ENCODE measurements at places on chromosomes 16 and 17.

DNA sequence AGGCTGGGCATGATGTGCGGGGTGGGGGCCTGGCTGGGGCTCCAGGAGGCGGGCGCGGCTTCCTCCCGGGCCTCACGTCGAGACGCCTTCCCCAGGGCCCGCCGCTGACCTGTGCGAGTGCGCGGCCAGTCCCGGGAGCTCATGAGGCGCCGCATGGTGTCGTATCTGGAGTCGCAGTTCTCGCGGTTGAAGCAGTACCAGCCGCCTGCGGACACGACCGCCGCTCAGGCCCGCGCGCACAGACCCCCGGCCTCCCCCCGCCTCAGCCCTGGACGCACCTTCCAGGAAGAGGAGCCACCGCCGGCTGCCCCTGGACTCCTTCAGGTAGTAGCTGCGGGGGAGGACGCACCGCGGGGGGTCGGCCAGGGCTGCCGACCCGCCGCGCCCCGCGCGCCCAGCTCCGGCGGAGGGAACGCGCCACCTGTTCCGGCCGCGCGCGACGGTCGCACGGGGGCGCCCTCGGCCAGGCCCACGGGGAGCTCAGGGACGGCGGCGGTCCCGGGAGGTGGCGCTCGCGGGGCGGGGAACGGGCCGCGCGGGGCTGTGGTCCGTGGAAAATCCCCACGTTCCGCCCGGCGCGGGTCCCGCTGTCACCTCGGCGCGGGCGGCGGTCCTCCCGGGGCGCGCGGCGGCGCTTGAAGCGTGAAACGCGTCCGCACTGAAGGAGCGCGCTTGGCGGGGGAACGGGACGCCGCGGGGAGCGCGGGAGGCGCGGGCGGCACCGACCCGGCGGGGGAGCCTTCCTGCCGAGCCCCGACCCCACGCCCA lies 1.4 kb downstream of the NOTUM start:
- DNase-seq, result no peak

- no peak for DNase-seq
Observed at GRCh38 chr17:77826132-77826873, 132.2 kb upstream of the TNRC6C start.

DNA sequence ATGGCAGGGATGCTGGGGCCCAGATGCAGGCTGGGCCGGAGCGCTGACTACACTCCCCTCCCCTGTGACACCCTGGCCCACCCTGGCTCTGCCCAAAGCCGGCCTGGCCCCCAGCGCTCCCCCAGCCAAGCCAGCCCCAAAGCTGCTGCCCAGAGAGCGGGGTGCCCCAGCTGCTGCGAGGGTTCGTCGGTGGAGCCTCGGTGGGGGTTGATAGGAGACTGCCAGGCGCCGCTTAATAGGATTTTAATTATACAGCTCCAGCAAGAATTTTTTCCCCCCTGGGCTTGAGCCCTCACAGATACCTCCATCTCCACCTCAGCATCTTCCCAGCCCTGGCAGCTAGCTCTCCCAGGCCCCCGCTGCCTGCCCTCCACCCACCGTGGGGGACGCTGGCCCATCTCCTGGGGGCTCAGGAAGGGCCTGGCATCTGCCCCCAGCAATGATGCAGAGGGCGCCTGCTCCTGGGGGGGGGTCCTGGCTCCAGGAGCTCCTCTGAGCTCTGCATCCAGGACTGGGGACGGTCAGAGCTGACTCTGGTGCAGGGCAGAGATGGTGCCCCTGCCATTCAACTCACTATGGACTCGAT lies 36.8 kb upstream of the DLX4 start:
- DNase-seq, result no peak

- DNase-seq, result no peak
Observed at GRCh38 chr17:58577696-58578095, 63.3 kb upstream of the MTMR4 start.

DNA sequence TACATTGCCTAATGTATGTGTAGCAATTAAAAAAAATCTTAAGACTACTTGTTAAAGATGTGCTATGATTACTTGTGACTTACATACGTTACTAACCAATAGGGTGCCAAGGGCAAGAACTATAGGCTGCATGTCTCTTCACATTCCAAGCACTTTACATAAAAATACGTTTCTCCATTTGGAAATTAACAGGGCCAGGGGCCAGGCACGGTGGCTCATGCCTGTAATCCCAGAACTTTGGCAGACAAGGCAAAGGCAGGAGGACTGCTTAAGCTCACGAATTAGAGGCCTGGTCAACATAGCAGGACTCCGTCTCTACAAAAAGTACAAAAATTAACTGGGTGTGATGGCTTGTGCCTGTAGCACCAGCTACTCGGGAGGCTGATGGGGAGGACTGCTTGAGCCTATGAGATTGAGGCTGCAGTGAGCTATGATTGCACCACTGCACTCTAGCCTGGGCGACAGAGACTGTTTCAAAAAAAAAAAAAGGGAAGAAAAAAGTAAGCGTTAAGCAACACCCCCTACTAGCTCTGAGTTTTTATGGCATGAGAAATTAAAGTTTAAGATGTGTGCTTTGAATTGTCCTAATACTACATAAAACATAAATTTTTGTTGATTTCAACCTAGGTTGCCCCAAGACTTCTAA lies 12.3 kb downstream of the PSMD12 start:
- no peak for DNase-seq

DNA sequence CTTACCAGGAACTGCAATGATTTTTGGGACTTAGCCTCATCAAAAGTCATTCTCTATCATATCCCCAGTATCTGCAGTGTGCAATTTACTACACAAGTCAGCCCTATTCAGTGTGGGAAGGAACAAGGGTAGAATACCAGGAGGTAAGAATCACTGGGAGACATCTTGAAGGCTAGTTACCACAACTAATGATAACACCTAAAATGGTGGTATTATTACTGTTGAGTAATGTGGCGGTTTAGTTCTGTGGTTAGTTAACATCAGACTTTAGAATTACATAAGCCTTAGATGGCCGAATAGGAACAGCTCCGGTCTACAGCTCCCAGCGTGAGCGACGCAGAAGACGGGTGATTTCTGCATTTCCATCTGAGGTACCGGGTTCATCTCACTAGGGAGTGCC lies 567.9 kb upstream of the CDH11 start:
- DNase-seq, result no peak

DNA sequence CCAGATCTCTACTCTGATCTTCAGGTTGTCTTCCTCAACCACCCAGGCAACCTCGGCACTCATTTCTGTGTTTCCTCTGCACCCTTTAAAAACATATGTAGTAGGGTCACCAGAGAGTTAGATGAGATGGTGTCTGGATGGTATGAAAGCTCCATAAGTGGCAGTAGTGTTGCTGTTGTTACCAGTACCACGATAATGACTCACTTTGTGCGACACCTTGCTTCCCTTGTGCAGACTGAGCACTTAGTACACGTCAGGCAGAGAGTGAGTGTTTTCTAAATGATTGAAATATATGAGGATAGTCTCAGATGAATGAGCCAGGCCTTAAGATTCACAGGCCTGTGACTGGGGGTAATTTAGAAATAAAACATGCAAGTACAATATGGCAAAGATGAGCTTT lies 188.7 kb downstream of the MAF start:
- DNase-seq, result no peak

DNA sequence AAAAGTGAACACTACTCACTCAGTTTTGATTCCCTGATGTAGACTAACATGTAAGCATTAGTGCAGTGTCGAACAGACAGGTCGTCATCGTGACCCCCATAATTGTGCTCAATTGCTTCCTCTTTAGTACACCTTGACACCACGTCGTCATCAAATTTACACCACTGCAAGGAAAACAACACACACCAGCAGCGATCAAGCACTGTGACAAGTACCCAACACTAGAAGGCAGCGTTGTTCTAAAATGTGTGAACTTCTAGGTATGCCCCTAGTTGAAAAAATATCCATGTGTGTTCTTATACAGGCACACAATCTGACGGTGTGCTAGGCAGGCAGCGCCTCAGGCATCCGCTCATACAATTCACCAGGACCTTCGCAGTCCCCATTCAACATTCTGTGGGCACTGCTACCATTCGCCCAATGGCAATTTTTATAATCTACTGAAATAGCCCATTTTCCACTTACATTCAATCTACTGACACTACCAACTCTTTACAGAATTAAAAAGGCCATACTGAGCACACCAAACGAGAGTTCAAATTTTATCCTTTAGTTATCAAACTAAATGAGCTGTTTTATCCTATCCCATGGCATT lies 23.1 kb downstream of the LITAFD start:
- DNase-seq, result no peak

DNA sequence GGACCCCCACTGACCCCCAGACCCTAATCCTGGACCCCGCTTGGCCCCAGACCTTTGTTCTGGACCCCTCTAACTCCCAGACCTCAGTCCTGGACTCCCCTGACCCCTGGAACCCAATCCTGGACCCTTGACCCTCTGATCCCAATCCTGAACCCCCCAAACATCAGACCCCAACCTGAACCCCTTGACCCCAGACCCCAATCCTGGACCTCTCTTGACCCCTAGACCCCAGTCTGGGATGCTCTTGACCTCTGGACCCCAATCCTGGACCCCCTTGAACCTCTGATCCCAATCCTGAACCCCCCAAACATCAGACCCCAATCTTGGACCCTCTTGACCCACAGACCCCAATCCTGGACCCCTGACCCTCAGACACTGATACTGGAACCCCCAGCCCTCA lies 13.5 kb upstream of the P2RX1 start:
- DNase-seq, result no peak

GRCh38 chr16:1859650-1860049 lies 12.3 kb downstream of the MEIOB start:
- DNase-seq, result no peak

GRCh38 chr17:53217311-53217710 lies 605.4 kb upstream of the KIF2B start:
- DNase-seq, result no peak

- DNase-seq, result no peak
Observed at GRCh38 chr16:1839554-1839953, 12.5 kb downstream of the FAHD1 start.

- no peak for DNase-seq
Observed at GRCh38 chr17:17682293-17682736, 1.1 kb downstream of the RAI1 start.

GRCh38 chr16:25872369-25873070 lies 180.8 kb downstream of the HS3ST4 start:
- no peak for DNase-seq

DNA sequence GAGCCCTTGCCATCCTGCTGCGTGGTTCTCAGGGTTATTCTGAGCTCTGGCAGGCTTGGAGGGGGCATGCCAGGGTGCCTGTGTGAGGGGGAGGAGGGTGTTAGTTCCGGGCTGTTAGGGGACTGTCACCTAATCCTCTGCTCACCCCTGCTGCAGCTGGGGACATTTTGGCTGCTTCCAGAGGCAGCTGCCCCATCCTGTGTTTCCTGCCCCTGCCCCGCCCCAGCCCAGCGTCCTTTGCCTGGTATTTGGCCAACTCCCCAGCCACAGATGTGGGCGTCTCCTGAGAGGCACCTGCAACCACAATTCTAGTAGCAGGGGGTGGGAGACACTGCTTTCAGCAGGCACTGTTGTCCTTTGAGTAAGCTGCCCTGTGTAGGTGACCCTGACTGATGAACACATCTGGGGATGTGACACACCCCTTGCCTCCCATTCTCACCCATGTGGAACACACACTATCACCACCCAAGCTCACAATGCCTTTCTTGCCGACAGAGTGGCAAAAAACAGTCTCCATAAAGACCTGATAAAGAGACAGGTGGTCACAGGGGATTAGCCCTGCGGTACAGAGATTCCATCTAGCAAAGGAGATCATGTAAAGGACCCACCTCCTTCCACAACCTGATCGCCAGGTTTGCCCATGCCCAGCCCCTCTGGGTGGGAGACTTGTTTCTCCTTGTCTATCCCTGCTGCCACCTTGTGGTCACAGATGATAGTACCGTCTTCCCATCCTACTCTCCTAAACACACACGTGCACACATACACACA lies at the start of gene CHRNE:
Gene CHRNE (minus strand): TSS at position 48 of the 768 bp plus-strand sequence. CDS start 35 bp downstream, at position 13.
- no peak for DNase-seq

DNA sequence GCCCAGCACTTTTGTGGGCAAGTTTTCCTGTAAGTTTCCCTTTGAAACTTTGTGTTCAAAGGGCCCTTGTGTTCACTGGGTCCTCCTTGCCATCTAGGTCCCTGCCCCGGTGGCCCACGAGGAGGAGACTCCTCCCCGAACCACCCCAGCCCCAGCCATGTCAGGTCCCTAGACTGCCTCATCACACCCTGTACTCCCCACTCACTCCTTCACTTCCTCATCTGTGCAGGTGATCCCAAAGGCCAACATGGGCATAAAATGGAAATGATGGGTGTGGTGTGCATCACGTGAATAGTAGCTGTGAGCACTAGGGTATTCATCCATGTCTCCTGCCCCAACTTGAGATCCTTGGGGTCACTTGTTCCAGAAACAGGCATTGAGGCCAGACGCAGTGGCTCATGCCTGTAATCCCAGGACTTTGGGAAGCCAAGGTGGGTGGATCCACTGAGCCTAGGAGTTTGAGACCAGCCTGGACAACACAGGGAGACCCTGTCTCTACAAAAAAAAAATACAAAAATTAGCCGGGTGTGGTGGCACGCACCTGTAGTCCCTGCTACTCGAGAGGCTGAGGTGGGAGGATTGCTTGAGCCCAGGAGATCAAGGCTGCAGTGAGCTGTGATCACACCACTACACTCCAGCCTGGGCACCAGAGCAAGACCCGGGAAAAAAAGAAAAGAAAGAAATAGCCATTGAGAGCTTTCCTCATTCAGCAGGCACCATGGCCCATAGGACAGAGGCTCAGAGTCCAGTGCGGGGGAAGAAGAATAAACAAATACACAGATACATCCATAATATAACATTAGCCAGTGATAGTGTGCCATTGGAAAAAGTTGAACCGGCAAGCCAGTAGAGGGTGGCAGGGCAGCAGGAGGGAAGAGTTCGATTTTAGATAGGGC lies 74.5 kb downstream of the KATNIP start:
- no peak for DNase-seq

- DNase-seq, result no peak
Observed at GRCh38 chr17:65055280-65055707, 1.2 kb downstream of the GNA13 start.

DNA sequence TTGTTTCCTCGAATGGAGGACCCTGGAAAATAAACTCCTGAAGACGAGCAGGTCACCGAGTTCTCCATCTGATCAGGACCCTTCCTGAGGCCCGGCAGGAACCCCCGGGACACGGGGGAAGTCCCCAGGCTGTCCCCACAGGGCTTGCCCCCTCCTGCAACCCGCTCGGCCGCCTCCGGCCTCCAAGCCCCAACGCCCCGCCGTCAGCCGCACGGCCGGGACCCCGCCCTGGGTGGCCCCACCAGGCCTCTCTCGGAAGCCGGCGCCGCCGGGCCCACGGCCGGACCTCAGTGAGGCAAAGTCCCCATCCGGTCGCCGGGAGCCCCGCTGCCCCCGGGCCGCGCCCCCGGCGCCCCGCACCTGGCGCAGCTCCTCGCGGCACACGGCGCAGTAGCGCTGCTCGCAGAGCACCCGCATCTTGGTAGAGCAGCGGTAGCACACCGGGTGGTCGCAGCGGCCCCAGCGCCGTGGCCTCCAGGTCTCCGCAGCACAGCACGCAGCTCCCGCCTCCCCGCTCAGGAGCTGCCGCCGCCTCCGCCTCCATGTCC lies 383 bp downstream of the ZNF598 start:
- DNase-seq, result no peak

GRCh38 chr17:77098884-77099545 lies 41.8 kb upstream of the SEC14L1 start:
- no peak for DNase-seq

- DNase-seq, result no peak
Observed at GRCh38 chr16:27223701-27224100, 20.4 kb downstream of the KDM8 start.

GRCh38 chr16:25034911-25035310 lies 19.7 kb upstream of the ARHGAP17 start:
- no peak for DNase-seq

- DNase-seq, result no peak
Observed at GRCh38 chr17:69573396-69573795, 158.9 kb downstream of the MAP2K6 start.

Measured in cortex of kidney (tissue), 1 donor.